ENCODE measurements at places on chromosomes 2 and 18. TPM values are rescaled to one million over a fixed set of nuclear protein-coding genes. Genes with fewer than 3 reads are reported as not detected.

DNA sequence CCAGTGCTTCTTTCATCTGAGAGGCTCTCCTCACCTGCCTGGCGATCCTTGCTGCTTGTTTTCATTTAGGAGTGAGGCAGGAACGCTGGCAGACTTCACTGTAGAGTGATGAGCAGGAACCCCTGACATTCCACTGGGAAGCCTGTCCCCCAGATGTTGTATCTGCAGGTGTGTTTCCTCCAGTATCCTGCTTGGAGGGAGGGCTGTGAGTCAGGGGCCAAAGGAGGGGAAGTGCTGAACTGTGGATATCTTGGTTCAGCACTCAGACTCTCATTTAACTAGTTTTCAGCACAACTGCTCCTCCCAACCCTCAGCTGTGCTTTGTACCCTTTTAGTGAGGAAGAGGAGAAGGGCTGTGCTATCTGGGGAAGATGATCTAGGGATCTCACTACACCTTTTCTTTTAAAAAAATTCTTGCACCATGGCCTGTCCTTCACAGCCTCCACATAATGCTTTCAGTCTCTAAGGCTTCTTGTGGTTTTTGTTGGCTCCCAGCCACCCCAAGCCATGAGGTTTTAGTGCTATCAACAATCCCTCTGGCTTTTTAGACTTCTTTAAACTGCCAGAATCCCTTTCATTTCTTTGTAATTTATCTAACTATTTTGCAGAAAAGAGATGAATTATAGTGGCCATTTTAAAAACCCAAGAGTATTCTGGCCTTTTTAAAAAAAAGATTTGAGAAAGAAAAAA is 11.2 kb downstream of the ANKAR start:
- peak; percentile 48 for DNase-seq

DNA sequence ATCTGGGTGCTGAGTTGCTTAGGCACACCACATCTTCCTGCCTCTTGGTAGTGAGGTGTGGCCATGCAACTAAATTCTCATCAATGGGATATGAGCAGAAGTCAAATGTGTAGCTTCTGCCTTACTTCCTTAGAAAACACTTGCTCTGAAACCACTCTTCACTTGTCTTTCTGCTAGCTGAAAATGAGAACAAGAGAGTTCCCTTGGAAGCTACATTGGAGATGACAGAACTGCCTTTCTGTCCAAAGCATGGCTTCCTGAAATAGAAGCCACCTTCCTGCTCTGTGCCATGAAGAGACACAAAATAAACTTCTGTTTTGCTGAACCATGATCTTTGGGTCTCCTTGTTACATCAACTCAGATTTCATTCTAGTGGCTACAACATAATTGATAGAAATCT is 659.9 kb downstream of the IRS1 start:
- DNase-seq, result no peak

DNA sequence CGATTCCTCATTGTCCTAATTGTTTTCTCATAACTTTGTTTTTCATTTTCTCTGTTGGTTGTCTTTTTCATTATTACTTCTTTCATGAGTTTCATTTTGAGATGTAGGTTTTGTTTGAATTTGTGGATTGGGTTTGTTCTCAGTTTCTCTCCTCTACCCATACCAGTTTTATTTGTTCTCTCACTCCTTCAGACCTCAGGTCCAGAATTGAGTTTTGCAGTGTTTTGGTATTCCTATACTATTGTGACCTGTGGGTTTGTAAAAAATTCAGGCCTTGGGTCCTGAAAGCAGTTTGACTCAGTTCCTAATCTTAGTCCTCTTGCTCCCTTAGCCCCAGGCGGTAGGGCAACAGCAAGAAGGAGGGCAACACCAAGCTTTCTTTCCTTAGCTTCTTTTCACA is 28.3 kb upstream of the UBE2E3 start:
- DNase-seq, result no peak

GRCh38 chr2:99710721-99711120 is 220.9 kb upstream of the REV1 start:
- no peak for DNase-seq

- no peak for DNase-seq
These were observed 252.1 kb downstream of the TSN start for GRCh38 chr2:122007577-122007976.

RUFY4 gene
- not detected for total RNA-seq

UPP2 gene
- total RNA-seq, result not detected

KLHL30 gene
- 0.74 TPM for total RNA-seq

DNA sequence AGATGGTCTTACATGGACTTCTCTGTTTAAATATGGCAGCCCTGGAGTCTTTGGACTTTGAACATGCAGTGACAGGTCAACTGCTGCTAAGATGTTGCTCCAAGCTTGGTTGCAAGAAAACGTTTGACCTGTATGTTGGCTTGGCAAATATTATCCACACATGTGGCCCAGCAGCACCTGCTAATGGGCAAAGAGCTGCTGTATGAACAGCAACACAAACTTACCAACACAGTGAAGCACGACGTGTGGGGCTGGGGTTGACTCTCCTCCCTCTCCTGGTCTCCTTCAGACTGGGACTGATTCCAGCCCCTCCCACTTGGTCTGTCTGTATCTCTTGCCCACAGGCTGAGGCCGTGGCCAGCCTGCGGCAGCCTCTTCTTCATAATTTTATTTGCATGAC is 3.8 kb downstream of the KCNE4 start:
- peak; percentile 53 for DNase-seq

- no peak for DNase-seq
These were observed 35.9 kb downstream of the TMEM18 start for GRCh38 chr2:641164-641871.

DNA sequence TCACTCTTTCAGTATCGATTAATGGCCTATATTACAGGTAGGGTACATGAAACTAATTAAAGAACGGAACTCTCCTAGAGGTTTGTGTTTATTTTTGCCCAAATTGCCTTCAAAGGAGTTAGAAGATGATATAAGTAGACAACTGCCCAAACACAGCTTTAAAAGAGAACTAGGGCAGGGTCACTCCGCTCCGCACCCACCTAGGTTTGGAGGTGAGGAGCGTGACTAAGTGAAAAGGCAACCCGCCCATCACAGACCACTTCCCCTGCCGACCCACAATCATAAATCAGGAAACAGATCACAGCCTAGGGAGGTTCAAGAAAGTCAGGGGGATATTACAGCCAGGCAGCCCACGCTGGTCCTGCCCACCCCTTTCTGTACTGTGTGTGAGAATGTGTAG is 166.7 kb downstream of the C1D start:
- DNase-seq, result no peak

DNA sequence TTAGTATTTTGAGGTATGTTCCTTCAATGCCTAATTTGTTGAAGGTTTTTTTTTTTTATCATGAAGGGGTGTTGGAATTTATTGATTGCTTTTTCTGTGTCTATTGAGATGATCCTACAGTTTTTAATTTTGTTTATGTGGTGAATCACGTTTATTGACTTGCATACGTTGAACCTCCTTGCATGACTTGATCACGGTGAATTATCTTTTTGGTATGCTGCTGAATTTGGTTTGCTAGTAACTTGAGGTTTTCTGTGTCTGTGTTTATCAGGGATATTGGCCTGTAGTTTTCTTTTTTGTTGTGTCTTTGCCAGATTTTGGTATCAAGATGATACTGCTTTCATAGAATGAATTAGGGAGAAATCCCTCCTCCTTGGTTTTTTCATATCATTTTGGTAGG is 23.9 kb downstream of the CLIP4 start:
- DNase-seq, result no peak

- DNase-seq, result no peak
These were observed 55.6 kb downstream of the GREB1 start for GRCh38 chr2:11589316-11589940.

- no peak for DNase-seq
These were observed 133.0 kb upstream of the MMADHC start for GRCh38 chr2:149720615-149721014.

- DNase-seq, result no peak
These were observed 84.8 kb upstream of the NCKAP5 start for GRCh38 chr2:133653056-133653455.

PPM1G gene
- 42.6 TPM for total RNA-seq

PSMG2 gene
- total RNA-seq, result 65.2 TPM

DNA sequence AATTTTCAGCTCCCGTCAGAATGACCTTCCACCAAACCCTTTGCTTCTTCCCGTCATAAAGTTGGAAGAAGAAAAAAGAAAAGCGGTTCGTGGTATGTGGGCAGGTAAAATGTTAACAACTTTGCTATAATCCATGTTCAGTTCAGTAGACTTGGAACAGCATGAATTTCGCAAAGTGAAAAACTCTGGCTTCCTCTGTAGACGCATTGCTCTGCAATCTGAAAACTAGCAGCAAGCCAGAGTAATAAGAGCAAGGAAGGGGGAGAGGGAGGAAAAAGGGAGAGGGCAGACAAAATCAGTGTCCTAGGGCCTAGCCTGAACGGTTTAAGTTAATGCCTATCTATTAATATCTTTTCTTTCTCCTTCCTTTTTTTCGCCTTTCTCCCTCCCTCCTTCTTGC is 26.7 kb upstream of the CHRNA1 start:
- no peak for DNase-seq

BOLL gene
- total RNA-seq, result not detected

DNA sequence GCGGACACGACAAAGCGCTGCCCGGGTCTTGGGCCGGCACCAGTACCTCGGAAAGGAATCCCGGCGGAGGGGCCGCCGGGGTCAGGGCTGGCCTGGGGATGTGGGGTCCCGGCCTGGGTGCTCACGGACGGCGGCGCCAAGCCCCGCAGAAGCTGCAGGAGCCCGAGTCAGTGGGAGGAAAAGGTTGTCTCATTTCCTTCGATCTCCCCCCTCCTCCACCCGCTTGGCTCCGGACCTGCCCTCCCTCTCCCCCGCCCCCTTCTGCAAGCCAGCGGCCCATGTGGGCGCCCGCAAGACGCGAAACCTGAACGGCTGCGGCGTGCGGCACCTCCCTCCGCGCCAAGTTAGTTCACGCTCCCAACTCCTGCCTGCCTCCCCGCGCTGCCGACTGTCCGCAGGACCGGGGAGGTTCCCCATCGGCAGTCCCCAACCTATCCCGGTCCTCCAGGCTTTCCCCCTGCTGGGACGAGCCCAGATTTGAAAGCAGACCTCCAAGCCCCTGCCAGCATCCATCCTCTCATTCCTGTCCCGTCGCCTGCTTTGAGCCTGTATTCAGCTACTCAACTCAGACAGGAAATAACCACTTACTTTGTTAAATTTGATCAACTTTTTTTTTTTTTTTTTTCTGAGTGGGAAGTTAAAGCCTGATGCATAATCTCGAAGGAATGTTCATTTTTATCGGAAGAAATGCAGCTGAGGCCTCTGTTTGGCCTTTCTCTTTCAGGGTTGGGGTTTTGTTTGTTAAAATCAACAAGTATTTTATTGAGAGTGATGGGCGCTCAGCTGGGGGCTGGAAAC is at the start of gene EVA1A:
TSS of gene EVA1A (minus strand) at position 172 of the 798 bp plus-strand sequence. CDS start 42,799 bp downstream, outside the sequence.
- peak; percentile 20 for DNase-seq

DNA sequence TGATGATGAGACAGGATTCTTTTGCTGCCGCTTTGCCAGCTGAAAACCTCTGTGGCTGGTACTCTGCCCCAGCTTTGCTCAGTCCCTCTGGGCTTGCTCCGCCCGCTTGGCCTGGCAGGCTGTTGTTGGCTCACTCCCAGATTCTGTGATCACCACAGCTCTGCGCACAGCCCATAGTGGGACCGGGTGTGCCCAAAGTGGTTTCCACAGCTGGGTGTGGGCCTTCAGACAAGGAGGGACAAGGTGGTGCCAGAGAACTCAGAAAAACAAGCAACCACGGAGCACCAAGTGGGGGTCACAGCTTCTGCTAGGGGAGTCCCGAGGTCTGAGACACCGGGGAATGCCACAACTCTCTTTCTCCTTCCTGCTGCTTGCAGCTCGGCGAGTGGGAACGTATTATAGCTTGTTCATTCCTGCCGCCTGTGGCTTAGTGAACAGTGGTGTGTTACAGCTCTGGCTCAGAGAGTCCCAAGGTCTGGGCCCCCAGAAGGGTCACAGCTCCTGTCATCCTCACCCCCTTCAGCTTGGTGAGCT is 9.2 kb upstream of the KYNU start:
- DNase-seq, result no peak

NEDD4L gene
- 16.2 TPM for total RNA-seq

FOXD4L1 gene
- total RNA-seq, result 0.15 TPM

- no peak for DNase-seq
These were observed 202.8 kb downstream of the STK39 start for GRCh38 chr2:168044579-168044978.

- DNase-seq, result no peak
These were observed 16.6 kb upstream of the DYNC1I2 start for GRCh38 chr2:171670655-171671054.
